Motor neuron (in vitro differentiated cells): ENCODE measurements at places on chromosomes 6 and 20.

- peak; percentile 93 for ATAC-seq
Observed at GRCh38 chr6:89375427-89376267, 23.1 kb upstream of the UBE2J1 start.

- ATAC-seq = no peak
Observed at GRCh38 chr20:45798935-45799642, 7.3 kb downstream of the DNTTIP1 start.

DNA sequence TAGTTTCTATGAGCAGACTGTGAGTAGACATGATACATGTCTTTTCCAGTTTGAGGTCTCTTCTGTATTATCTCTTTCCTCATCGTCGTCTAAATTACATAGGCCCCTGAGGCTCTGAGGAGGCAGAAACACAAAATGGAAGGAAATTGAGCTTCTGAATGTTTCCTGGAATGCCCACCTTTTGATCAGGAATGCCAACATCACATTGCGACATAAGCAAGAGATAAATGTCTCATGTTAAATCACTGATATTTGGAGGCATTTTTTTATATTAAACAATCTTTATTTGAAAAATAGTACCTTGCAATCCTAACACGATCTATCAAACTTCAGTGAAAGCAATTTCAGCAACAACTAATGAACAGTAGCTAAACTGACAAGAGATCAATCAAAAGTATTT, 134.5 kb upstream of the PLCB4 start:
- no peak for ATAC-seq

DNA sequence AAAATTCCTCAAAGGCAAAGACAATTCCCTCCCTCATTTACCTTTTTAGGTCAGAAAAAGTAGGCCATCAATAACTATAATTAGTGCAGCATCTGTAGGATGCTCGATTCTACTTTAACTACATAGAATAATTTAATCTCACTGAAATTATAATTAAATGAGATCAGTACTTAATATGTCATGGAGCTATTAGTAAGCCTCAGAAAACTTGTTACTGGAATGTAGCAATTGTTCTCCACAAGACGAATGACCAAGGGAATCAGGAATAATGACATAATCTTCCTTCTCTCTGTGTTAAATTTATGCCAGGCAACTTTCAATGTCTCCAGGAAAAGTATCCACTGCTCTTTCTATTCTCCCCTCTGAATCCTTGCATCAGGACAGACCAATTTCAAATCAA, 34.1 kb downstream of the SESN1 start:
- no peak for ATAC-seq

DNA sequence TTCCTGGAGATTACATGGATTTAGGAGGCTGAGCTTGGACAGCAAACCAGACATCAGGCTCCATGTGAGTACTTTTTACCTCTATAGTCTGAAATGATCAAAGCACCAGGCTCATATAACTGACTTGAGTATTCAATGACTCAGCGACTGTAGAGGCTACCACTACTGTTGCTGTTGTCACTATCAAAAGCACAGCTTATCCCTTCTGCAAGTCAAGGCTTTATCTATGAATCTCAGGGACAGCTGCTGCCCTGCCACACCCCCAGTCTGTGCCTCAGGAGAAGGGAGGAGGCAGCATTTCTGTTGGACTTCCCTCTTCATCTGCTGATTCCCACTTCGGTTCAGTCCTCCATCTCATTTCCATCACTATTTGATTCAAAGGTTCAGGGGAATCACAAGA, 80.5 kb upstream of the CNR1 start:
- peak; percentile 38 for ATAC-seq

GRCh38 chr20:32528905-32529670, 56.0 kb downstream of the NOL4L start:
- no peak for ATAC-seq

DNA sequence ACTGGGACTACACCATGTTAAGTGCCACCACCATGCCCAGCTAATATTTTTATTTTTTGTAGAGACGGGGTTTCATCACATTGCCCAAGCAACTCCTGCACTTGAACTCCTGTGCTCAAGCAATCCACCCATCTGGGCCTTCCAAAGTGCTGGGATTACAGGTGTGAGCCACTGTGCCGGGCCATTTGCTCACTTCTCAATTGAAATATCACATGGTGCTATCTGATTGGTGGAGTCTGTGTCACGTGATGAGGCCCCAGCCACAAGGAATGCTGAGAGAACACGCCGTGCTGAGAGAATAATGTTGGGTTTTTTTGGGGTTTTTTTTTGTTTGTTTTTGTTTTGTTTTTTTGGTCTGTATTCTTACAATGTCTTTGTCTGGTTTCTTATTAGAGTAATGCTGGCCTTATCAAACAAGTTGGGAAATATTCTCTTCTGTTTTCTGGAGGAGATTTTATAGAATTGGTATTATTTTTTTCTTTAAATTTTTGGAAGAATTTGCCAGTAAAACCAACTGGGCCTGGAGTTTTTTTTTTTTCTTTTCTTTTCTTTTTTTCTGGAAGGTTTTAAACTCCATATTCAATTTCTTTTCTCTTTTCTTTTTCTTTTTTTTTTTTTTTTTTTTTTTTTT, 183.2 kb upstream of the KCNG1 start:
- ATAC-seq = no peak

DNA sequence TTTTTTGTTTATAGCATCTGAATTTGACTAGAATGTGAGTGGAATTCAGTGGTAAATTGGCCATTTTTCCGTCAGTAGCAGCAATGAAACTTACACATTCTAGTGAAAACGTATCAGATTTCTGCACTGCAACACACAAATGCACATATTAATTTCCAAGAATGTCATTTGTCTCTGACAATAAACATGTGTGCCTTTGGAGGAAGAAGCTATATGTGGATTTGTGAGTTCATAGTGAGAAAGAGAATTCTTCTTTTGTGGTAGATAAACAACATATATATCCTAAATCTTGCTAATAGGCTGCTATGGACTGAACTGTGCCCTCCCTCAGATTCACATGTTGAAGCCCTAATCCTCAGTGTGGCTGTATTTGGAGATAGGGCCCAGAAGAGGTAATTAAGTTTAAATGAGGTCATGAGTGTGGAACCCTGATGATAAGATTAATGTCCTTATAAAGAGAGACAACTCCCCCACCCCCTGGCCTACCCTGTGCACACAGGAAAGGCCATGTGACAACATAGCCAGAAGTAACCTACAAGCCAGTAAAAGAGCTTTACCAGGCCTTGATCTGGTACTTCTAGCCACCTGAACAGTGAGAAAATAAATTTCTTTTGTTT, 200.2 kb upstream of the EYA4 start:
- ATAC-seq = peak; percentile 61

DNA sequence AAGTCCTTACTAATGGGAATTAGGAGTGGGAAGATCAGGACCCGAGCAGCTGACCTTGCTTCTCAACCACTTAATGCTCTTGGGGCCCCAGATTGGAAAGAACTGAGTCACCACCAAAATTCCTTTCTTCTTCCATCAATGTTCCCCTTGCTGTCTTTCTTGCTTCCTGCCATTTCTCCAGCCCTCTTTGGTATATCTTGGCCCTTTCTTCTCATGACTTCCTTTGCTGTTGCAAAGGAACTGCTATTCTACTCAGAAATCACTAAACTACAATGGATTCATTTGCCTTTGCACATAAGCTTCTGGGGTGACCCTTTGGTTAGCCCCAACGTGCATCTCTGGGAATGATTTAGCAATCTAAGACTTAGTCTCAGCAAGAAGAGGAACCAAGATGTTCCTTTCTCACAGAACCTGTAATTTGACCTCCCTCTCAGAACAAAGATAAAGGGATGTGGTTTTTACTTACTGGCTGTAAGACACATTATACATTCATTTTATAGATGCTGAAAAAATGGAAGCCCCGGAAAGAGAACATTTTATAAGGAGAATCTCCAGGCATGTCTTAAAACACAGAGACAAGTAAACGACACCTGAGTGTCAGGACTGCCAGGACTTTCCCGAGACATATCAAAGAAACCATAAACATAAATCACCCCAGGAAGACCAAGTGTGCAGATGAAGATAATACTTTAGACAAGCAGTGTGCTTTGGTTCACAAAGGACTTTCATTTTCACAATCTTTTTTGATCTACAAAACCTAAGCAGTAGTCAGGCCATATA, 99.0 kb upstream of the TNFAIP3 start:
- no peak for ATAC-seq

GRCh38 chr6:20069021-20069522, 143.2 kb downstream of the MBOAT1 start:
- ATAC-seq = peak; percentile 88

DNA sequence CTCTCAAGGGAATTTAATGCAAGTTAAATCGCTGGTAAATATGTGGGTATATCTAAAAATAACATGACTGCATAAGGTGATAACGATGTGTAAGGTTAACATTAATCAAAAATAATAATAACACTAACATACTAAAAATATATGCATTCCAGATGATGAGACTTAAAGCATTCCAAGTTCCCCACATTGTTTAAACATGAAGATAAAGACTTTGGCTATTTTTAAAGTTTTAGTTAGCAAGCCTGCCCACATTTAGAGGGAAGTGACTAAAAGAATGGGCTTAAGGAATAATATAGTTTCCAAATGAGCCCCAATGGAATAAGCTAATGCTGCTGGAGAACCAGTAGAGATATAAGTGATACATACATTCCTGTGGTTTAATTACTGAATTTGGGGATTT, 941.3 kb downstream of the TBC1D32 start:
- ATAC-seq = no peak

DNA sequence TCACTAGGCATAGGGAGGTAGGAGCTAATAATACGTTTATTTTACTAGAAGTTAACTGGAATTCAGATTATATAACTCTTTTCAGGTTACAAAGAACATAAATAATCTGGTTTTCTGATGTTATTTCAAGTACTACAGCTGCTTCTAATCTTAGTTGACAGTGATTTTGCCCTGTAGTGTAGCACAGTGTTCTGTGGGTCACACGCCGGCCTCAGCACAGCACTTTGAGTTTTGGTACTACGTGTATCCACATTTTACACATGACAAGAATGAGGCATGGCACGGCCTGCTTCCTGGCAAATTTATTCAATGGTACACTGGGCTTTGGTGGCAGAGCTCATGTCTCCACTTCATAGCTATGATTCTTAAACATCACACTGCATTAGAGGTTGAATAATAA, 1.1 kb downstream of the HFE start:
- no peak for ATAC-seq

DNA sequence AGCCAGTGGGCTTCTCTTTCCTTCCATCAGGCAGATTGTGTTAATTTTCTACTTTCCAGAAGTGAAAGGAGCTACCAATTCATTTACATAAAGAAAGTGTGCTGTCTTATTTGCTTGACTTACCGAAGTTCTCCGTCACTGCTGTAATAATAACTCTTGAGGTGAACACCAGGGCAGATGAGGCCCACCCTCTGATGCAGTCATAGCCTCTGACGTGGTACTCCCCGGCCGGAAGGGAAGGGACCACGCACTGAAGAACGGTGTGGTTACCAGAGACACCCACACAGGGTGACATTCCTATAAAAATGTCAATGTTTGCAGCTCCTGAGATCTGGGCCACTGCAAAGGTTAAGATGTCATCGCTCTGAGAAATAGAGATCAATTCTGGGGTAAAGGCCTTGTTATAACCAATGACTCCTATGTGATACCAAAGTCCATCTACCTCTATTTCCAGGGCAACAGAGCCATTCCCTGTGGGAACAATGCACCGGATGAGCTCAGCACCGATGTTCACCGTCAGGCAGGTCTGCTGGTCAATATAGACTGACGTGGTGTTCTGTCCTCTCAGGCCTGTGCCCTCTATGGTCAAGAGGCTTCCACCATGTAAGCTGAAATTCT, 62.9 kb downstream of the PKHD1 start:
- ATAC-seq = no peak

DNA sequence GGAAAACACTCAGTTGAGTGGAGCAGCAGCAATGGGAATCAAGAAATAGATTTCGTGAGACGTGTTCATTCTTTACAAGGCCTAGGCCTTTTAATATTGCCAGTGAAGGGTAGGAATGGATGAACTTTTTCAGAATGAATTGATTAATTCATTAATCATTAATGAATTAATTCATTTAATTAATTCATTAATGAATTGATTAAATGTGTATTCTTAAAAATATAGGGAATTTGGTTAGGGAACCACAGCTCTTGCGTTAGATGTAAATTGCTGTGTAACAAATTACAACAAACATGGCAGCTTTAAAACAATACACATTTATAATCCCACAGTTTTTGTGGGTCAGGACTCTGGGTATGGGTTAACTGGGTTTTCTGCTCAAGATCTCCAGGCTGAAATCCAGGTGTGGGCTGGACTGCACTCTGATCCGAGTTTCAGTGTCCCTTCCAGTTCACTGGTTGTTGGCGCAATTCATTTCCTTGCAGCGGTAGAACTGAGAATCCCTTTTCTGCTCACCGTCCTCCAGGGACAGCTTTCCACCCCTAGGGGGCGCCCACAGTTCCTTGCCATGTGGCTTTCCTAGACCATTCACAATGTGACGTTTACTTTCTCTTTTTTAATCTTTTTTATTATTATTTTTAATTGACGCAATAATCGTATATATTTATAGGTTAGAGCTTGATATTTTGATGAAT, 32.8 kb upstream of the BCAS1 start:
- ATAC-seq = peak; percentile 56

DNA sequence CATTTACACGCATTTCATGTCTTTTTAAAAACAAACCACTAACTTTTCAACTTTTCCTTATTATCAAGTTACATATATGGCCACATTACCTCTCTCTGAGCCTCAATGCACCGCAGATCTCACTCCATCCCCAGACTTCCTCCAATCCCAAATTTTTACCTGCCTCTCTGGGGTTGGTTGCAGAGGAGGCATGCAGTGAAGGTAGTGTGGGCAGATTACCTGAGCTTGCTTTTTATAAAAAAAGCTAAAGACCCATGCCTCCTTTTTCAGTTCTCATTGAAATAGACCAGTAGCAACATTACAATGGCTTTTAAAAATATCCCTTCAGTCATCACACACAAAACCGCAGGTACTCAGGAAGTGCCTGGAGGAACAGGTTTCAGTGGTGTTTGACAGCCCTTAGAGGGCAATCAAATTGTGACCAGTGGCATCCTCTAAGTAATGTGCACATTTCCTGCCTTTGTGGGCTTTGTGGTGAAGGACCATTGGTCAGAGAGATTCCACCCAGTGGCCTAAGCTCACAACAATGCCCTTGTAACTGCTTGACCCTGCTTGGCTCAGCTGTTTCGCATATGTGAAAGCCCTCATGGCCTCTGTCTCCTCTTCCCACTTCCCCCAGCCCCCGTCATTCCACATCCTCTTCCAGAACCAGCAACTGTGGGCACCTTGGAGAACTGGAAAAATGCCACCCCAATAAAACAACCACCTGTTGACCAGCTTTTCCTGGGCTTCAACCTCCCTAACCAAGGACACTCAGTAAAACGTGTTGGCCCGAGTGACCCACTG, 30.2 kb upstream of the IL17A start:
- ATAC-seq = no peak

- no peak for ATAC-seq
Observed at GRCh38 chr6:161141173-161141572, 132.7 kb downstream of the AGPAT4 start.

- ATAC-seq = no peak
Observed at GRCh38 chr20:57262784-57263609, 3.4 kb downstream of the BMP7 start.

GRCh38 chr6:111423960-111424846, 58.8 kb downstream of the REV3L start:
- no peak for ATAC-seq

- peak; percentile 9 for ATAC-seq
Observed at GRCh38 chr6:16316741-16317251, 78.4 kb downstream of the GMPR start.

- peak; percentile 66 for ATAC-seq
Observed at GRCh38 chr20:3658716-3659491, 4.3 kb downstream of the GFRA4 start.
